AG09309 (cell line): ENCODE measurements at places on chromosomes 4 and X.

DNA sequence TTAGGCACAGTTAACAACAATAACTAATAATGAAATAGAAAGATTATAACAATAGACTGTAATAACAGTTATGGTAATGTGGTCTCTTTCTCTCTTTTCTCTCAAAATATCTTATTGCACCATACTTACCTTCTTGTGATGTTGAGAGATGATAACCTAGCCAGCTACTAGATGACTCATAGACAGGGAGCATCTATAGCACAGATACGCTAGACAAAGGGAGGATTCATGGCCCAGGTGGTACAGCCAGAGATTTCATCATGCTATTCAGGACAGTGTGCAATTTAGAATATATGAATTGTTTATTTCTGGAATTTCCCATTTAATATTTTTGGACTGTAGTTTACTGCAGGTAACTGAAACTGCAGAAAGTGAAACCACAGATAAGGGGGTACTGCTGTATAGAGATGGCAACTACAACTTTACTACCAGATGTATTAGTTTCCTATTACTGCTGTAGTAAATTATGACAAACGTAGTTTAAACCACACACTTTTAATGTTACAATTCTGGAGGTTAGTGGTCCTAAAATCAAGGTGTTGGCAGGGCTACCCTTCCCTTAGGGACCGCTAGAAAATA, 41.8 kb upstream of the MAGED1 start:
- no peak for DNase-seq

DNA sequence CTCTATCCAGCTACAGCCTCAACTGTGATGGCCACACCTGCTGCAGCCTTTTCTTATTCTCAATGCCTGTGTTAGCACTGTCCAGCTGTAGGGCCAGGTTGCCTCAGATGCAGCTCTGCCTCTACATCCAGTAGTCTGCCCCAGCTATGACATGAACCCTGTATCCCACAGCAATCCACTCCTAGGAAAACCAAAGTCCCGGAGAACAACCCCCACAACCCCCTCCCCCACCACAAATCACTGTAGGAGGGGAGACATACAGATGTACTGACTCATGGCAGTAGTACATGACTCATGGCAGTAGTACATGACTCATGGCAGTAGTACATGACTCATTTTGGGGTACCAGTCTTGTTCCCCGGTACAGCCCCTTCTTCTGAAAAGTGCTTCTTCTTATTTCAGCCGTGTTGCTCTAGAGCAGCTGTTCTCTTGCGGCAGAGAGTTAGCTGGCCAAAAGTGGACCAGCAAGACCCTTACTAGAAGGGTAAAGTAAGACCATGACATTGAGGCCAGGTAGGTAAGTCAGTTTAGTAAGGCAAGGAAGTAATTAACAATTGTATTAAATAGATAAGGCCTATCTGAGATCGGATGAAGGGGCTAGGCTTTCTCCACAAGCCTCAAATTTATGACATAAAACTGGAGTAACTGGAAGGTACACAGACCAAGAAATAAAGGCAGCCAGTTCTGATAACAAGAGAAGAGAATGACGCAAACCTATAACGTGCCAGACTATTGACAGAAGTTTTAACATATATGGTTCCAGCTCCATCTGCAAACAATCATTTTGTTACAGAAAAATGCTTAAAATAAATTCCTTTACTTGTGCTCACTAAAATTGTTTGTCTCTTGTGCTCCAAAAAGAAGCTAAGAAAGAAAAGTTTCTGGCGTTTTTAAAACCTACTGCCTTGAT, 221.4 kb downstream of the TACR3 start:
- DNase-seq, result peak; percentile 33

DNA sequence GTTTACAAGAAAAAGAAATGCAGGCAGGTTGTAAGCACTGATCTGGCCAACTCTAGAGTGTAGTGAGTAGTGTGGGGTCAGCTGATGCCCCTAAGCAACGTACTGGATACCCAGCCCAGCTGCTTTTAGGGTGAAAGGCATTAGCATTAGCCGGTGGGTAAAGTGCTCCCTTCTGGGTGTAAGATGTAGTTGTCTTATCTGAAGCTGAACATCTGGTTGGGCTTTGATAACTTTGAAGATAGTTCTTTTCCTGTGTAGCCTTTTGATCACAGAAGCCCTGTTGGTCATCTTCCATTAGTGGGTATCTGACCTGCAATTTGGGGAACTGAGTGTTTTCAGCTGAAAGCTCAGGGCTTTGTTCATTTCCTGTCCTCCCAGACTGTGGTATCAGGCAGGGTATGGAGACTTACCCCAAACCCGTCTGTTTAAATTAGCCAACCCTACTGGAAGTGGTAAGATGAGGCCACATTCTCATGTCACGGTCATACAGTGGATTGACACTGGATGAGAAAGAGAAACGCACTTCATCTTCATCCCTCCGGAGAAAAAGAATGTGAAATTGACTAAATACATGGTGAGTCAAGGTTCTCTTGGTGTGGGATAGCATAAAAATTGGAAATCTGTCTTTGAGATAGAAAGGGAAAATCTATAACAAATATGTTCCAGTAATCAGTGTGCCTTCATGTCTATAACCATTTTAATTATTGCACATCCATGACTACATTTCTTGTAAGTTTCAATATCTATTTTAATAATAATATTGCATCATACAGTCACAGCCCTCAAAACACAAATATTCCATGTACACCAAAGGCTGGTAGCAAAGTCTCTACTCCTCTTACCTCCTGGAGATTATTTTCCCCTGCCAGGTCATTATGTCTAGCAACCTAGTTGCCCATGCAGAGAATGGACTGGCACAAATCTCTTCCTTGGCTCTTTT, 8.7 kb downstream of the RHOH start:
- DNase-seq, result no peak

- DNase-seq, result no peak
These were observed 104.6 kb upstream of the AFAP1 start for GRCh38 chr4:8044244-8044643.

DNA sequence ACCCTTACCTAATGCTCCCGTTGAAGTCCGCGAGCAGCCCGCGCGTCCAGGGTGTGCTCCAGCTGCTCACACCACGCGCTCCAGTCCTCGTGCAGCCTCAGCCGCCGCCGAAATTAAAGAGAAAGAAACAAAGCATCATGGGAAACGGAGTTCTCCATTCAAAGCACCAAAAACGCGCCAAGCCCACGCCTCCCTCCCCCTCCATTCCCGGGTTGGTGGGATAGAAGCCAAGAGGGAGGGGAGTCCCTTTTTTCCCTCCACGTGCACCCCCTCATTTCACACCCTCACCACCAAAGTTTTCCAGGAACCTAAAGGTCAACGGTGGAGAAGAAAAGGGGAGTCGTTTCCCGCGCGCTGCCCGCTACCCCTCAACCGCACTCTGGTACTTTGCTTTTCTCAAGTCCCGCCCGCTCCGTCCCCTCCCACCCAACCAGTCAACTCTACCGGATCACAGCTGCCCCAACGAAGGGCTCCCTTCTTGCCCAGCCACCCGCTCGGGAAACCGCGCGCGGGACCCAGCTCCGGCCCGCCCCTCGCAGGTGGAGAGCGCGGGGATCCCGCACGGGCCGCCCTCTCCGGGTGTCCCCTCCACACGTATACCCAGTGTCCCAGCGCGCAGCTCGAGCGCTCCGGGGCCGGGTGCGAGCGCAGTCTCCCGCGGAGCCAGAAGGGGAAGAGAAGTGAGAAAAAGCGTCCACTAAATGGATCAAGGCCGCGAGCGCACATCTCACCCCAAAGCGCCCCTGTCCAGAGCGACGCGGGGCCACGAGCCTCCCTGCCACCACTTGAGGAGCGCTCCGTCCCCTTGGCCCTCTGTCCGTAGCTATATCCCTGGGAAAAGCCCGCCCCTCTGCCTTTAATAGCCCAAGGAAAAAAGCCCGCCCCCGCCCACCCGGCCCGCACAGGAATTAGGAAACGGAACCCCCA, 65.1 kb upstream of the CCDC160 start:
- DNase-seq, result no peak
